ENCODE measurements at places on chromosomes 4 and X.

GRCh38 chrX:103554687-103555424 lies 30.5 kb upstream of the TCEAL4 start:
- peak; percentile 94 for DNase-seq

DNA sequence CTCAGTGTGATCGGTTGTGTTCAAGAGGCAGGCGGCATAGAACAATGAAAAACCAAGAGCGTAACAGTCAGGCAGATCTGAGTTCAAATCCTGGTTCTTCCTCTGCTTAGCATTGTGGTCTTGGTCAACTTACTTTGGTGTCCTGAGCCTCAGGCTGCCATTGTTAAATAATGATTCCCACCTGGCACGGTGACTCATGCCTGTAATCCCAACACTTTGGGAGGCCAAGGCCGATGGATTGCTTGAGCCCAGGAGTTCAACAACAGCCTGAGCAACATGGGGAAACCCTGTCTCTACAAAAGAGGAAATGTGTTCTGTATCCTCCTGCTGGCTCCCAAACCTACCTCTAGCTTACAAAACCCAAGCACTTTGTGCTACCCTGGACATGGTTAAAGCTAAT lies 129.0 kb upstream of the STX18 start:
- DNase-seq = no peak

GRCh38 chr4:39621582-39621981 lies 17.1 kb downstream of the SMIM14 start:
- DNase-seq = no peak

DNA sequence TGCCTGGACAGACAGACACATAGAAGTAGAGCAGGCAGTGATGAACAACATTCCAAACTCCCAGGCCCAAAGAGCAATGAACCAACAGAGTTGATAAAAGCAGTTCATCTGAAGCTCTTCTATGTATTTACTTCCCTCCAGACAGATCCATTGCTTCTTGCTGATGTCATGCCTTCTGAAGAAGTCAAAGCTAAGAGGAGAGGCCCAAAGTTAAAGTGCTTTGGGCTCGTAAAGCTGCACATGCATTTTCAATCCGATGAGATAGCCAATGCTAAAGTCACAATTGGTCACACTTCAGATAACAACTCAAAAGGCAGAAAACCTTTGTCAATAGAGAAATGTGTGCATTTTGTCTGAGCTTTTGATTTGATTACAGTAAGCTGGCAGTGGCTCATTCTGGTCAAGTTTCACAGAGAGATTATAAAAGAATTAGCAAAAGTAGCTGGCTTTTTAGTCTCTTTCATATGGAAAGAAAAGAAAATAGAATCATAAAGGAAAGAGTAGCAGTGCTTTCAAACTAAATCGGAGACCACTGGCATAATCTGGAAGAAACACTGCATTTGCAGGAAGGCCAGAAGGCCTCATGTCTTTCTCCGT lies 82.0 kb downstream of the GPC4 start:
- DNase-seq = no peak

GRCh38 chrX:123422875-123423274 lies 238.8 kb downstream of the GRIA3 start:
- DNase-seq = peak; percentile 34

GRCh38 chr4:127479031-127479622 lies 153.6 kb upstream of the INTU start:
- peak; percentile 75 for DNase-seq

- DNase-seq = peak; percentile 56
Observed at GRCh38 chrX:626745-627509, 3.7 kb upstream of the SHOX start.

GRCh38 chr4:69832326-69833030 lies 27.5 kb downstream of the SULT1E1 start:
- DNase-seq = no peak

DNA sequence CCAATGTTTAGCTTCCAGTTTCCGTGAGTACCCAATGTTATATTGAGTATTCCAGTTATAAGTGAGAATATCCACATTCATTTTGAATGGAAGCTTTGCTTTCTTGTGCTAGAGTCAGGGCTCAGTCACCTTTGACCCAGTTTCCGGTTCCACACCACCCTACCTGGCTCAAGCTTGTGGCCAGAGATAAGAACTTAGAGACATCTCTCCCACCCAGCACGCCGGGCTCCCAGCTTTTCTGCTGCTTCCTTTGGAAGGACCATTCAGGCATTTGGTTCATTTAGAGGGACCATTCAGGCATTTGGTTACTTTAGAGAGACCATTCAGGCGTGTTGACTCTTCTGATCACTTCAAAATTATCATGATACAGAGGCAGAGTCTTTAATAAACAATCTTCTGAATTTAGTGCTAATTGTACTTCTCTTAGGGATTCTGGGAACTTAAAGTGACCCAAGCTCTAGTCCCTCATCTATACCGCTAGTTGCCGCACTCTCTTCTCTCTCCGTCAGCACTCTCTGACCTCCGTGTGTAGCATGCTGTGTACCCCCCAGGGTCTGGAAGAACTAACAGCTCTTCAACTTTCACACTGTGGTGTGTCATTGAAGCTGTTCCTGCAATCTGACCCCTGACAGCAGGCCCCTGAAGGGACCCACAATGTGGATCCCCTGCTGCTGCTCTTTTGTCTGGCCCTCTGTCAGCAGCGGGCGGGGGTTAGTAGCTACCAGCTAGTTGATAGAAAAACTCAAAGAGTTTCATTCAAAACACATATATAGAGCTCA lies 943.1 kb downstream of the ARAP2 start:
- DNase-seq = peak; percentile 63

DNA sequence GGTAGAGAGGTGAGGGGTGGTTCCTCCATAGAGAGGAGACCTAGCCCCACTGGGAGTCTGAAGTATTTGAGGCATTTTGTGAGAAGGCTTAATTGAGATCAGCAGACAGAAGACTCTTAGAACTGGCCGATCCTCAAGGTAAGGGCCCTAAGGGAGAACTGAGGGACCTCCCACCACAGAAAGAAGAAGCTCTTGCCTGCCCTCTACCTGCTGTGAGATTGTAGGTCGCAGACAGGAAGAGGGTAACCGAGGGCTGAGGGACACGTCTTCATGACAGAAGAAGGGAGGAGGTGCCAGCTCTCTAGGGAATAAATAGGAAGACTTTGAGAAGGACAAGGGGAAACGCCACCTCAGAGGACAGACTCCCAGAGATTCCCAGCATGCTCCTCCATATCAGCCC lies 24.1 kb upstream of the MAGEC1 start:
- DNase-seq = no peak

DNA sequence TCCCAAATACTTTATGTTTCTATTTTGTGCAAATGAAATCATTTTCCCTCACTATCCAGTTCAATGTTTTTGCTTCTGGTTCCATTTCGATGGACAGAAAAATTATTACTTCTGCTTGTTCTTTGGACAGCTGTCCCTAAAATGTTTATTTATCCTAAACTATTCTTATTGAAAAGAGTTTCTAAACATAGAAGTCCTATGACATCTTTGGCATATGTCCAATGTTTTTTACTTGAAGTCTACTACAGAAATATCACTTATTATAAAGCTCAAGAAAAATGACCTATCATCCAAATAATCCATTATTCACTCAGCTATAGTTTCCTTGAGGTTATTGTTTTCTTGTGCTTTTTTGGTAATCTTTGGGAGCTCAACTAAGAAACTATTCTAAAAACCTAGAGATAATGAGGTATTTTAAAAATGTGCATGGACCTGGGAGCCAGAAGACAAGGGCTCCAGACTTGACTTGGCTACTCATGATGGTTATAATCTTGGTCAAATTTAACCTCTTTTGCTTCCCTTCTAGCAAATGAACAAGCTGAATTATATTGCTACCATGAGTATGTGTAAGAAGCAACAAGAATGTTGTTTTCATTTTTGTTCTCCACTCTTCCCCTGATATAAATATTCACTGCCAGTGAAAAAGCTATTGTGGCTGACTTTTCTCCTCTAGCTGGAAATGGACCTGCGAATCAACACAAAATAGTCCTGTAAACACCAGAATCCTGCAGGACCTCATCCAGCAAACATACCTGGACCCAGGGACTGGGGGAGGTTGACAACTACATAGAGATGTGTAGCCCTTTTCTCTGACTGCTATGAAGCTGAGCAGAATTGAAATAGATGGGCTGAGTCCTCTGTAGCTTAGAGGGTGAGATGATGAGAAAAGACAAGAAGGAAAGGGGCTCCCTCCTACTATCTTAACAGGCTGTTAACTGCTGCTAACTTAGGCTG lies 137.4 kb downstream of the FRYL start:
- no peak for DNase-seq

- DNase-seq = no peak
Observed at GRCh38 chrX:71989768-71990426, 79.3 kb downstream of the NHSL2 start.

- no peak for DNase-seq
Observed at GRCh38 chrX:19745077-19745476, 142.3 kb downstream of the SH3KBP1 start.

DNA sequence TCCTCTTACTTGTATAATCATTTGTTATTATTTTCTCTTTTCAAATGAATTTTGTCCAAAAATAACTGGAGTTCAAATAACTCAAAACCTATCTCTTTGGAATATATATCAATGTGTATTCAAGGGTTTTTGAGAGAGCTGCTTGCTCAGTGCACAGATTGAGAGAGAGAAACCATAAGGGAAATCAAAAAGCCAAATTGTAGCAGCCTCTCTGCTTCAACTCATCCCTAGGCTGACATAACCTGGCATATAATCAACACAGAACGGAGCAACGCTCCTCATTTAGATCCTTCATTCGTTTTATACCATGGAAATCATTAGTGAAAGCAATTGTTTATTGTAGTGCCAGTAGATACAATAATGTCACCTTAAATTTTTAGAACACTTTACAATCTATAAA lies 1.8 kb upstream of the GPM6A start:
- DNase-seq = no peak

- no peak for DNase-seq
Observed at GRCh38 chr4:38333219-38333618, 330.8 kb upstream of the KLF3 start.

GRCh38 chr4:92501456-92501855 lies 197.7 kb downstream of the GRID2 start:
- peak; percentile 24 for DNase-seq

DNA sequence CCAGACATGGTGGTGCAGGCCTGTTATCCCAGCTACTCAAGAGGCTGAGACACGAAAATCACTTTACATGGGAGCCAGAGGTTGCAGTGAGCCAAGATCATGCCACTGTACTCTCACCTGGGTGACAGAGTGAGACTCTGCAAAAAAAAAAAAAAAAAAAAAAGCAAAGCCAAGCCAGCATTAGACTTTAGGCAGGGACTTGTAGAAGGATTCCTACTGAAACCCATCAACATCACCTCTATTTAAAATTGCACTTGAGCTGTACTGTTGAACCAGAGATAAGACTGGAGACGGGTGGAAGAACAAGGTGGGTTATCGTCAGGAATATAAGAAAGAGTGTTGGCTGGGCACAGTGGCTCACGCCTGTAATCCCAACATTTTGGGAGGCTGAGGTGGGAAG lies 15.7 kb upstream of the AFAP1 start:
- no peak for DNase-seq

DNA sequence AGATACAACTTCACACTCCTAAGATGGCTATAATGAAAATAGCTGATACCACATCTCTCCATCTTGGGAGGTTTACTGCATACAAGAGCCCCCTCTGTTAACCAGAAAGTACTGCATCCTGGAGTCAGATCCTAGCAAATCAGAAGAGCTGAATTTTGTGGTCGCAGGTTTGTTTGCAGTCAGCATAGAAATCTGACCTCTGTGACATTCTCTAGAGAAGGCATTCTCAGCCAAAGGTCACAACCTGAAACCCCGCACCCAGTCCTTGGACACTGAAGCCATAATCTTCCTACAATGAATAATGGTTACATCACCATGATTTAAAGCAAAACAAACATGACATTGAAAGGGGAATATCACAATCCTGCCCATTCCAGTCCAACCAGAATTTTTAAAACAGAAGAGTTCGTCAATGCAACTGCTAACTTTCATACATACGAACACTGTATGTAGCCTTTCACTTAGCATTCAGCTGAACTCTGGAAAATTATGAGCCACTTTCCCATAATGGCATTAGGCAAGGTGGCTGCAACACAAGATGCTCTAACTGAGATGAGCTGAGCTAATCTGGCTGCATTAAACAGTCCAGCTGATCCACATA lies 17.6 kb downstream of the HS6ST2 start:
- DNase-seq = no peak

DNA sequence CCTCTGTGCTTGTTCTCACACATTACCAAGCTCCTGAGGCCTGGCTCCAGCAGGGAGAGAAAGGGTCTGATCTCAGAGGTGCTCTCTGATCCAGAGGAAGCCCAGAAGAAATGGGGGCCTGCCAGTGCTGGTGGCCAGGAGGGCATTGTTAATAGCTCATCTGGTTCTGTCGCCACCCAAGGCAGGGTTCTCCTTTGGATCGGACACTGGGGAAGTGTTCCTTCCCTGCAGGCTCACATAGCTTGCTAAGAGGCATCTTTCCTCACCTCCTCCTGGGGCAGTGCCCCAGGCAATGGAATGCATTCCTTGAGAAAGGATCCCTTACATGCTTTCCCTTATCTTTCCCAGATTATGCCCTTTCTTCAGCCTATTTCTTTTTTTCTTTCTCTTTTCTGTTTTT lies 53.8 kb downstream of the RBM47 start:
- no peak for DNase-seq

DNA sequence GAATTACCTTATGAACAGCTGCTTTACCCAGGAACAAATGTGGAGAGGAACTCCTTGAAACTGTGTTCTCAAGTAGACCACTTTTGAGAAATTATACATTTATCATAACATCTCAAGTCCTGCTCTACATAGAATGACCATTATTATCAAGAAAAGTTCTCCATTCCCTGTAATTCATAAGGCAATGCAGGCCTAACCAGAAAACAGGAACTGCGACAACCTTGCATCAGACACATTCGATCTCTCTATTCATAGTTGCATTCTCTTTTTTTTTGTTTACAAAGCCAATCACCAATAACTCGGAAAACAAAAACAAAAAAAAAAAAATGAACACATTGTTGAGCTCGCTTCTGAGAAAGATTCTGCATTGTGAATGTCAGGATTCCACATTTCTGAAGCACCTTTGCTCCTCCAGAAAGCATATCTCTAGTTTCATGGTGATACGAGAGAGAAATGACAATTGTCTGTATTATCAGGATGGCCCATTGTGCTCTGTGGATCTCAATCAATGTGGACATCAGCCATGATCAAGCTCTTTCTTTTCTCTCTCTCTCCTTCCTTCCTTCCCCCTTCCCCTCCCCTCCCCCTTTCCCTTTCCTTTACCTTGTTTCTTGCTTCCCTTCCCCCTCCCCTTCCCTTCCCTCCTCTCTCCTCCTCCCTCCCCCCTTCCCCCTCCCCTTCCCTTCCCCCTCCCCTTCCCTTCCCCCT lies 32.4 kb upstream of the CD99 start:
- DNase-seq = no peak

DNA sequence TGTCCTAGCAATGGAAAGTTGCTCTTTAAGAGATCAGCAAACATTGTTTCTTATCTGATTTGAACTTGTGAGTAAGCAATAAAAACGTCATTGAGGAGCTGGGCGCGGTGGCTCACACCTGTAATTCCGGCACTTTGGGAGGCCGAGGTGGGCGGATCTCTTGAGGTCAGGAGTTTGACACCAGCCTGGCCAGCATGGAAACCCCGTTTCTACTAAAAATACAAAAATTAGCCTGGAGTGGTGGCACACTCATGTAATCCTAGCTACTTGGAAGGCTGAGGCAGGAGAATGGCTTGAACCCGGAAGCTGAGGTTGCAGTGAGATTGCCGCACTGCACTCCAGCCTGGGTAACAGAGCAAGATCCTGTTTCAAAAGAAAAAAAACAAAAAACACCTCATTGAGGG lies 11.2 kb upstream of the PLAC8 start:
- no peak for DNase-seq
